Mesendoderm (in vitro differentiated cells): ENCODE measurements at places on chromosomes 4 and X.
A peak's percentile ranks its signal among the peaks of the same experiment; 100 is the strongest.

DNA sequence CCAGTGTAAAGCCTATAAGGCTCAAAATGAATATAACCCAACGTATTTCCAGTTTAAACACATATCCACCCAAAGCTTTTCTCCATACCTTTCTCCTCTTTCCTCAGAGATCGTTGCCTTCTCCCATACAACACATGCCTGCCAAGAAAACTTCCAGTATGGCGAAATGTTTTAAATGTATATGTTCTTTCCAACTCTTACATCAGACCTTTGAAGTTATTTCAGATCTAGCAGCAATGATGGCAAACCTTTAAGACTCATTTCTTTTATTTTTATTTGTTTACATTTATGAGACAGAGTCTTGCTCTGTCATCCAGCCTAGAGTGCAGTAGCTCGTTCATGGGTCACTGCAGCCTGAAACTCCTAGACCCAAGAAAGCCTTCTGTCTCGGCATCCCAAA lies 265.4 kb downstream of the BMPR1B start:
- no peak for DNase-seq

- no peak for DNase-seq
Observed at GRCh38 chrX:113059714-113060113, 219.1 kb upstream of the AMOT start.

- DNase-seq: no peak
Observed at GRCh38 chr4:83259586-83259985, 25.0 kb downstream of the COQ2 start.

- peak; percentile 56 for DNase-seq
Observed at GRCh38 chrX:139738581-139738980, 30.6 kb upstream of the MCF2 start.

DNA sequence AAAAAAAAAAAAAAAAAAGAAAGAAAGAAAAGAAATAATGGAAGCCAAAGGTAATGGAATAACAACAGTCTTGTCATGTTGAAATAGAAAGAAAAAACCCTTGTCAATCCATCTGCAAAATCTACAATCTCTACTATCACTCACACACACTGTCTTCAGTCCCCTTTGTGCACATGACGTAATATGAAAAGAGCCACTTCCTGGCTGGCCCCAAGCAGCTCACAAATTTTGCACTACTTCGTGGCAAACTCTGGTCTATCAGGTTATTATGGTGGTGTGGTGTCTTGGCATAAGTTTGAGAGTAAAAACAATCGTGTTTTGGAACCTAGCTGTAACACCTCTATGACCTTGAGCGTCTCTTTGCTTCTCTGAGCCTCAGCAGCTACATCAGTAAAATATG lies 8.3 kb upstream of the AFAP1 start:
- DNase-seq: no peak

DNA sequence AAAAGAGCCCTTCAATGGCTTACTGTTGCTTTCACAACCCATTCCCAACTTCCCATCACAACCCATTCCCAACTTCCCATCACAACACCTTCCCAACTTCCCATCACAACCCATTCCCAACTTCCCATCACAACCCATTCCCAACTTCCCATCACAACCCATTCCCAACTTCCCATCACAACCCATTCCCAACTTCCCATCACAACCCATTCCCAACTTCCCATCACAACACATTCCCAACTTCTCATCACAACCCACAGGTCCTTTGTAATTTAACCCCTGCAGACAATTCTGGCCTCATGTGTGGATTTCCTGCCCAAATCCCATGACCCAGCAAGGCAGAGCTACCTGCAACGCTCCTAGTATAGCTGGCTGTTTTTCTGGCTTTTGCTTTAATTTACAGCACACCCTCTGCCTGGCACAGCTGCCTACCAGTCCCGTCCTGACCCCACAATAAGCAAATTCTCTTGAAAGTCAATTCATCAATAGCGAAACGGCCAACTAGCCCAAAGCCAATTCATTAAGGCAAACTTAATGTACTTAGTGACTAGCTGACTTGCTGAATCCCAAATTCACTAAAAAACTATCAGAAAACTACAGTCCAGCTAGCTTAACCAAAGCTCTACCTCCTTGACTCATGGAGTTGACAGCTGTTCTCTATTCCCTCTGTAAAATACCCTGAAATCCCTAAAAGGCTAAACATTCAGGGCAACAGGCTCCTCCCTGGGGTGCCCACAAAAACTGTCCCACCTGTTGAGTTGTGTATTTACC lies 75.6 kb downstream of the AFAP1 start:
- DNase-seq: no peak

DNA sequence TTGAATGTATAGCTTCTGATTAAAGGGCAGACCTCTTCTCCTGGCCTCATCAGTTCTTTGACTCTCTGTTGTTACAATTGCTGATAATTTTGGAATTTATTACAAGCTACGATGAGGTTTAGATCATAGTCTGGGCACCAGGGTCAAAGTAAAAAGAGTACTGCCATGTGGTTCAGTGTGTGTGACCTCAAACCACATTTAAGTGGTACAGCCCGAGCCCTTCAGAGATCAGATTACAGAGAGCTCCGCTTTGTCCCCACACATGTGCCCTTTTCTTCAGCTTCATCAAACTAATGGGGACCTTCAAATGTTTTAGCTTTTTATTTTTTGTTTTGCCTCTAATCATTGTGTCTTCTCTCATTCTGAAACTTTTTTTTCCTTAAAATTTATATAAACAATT lies 37.1 kb downstream of the SPANXN2 start:
- DNase-seq: no peak

DNA sequence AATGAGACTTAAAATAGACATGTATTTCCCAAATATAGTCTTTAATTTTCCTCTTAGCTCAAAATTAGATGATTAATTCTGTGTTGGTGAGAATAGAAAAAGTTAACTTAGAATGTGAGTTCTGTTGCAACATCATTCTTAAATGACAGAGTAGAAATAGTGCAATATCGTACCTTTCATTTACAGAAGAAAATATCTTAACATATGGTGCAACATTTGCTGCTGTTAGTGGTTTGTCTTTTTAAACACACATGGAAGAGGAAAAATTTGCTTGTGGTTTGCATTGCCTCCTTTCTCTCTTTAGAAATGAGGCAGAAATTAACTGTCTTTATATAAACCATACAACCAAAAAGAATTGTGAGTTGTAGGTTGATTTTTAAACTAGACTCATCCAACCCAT lies 39.3 kb upstream of the FHDC1 start:
- DNase-seq: no peak

GRCh38 chrX:40050532-40050931 lies 47.2 kb downstream of the BCOR start:
- DNase-seq: no peak

- no peak for DNase-seq
Observed at GRCh38 chrX:98432413-98432812, 1548.7 kb downstream of the RPA4 start.

DNA sequence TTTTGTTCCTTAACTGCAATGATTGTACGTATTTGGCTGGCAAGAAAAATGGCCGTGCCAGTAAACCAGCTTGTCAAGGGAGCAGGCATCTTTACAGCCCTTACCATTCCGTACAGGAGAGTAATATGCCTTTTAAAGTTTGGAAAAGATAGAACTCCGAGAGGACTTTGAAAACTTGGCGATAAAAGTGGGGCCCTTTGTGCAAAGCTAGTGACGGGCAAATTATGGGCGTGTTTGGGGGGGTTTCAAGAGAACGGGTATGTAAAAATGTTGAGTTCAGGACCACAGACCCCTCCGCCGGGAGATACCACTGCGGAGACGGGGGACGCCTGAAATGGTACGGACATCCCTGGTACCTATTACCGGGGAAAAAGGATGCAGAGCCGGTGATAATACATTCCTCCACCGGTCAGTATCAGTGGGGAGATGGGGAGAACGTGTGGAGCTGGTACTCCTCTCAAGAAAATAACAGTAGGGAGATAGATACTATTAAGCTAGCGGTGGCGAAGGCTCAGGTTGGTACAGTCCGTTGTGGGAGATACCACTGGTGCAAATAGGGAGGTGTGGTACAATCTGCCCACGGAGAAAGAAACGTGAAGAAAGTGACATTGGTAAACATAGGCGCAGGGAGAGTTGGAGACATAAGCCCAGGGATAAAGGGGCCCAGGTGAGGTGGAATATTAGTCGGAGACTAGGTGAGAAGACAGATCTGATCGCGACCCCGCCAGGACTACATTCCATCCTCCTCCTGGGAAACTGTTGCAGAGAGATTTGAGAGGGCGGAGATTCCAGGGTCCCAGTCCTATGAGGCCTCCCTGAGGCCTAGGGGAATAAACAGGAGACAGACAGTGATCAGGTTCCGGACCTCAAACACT lies 14.5 kb downstream of the SPACA5 start:
- DNase-seq: peak; percentile 89

DNA sequence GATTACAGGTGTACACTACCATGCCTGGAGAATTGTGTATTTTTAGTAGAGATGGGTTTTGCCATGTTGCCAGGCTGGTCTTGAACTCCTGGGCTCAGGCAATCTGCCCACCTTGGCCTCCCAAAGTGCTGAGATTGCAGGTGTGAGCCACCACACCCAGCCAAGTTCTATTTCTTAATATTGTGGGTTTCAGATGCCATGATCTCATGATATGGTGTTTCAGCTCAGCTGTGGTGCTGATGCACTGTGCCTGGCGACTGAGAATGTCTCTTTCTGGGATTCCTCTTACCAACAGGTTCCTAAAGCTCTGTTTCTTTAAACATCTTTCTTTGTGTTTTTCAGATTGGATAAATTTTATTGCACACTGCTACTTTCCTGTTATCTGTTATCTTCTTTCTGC lies 17.3 kb upstream of the NDUFC1 start:
- no peak for DNase-seq

GRCh38 chrX:140817943-140818342 lies 108.4 kb downstream of the LINC00632 start:
- peak; percentile 35 for DNase-seq
